WTC11 (cell line): ENCODE measurements at places on chromosomes 16 and 17.
A peak's percentile ranks its signal among the peaks of the same experiment; 100 is the strongest.

DNA sequence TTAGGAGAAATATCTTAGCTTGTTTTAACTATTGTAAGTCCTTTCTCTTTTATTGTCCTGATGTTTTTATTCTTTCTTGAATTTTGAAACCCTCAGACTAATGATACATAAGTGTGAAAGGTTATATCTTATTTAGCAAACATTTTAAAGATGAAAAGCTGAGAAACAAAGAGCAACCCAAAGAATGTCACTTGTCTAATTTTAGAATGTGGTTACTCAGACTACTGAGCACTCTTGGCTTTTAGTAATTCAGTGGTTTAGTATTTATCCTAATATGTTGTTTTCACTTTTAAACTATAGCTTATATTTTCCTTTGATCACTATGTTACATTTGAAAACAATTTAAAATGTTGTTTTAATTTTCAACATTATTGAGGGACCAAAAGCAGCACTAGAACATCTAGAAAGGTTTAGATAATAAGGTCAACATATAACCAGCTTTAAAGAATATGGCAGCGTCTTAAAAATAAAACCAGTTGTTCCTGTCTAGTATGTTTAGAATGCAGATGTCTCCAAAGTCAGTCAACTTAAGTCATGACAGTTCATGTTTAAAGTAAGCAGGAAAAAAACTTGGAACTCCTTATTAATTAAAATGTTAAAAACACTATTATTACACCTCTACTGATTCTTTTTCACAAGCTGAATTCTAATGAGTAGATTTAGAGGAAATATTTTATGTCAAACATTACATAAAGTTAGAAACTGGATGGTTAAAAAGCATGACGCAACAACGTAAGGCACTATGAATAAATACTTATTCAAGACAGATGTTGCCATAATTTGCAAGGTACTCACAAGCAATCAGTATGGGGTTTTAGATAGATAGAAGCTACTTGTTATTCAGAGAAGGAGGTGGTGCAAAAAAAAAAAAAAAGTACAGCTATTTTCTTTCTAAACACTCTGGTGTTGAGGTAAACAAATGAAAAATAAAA is 2.4 kb downstream of the MBTD1 start:
- DNase-seq, result no peak

DNA sequence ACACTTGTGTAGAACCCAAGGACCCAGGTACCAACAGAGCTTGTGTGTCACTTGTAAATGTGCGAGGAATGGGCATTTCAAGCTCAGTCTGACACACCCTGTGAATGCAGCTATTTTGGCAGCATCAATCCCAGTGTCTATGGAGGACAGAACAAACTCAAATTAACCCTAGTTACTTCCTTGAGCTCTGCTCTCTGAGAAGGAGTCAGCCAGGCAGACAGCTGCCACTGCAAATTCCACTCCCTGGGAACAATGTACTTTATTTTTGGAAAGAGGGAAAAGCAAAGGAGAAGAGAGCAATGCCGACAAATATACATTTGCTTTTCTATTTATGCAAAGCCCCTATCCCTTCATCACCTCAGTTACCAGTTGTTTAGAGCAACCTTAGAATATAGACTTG is 48.4 kb upstream of the NOG start:
- DNase-seq, result no peak

- no peak for DNase-seq
These were observed 4.7 kb upstream of the RPL13 start for GRCh38 chr16:89555780-89556179.

DNA sequence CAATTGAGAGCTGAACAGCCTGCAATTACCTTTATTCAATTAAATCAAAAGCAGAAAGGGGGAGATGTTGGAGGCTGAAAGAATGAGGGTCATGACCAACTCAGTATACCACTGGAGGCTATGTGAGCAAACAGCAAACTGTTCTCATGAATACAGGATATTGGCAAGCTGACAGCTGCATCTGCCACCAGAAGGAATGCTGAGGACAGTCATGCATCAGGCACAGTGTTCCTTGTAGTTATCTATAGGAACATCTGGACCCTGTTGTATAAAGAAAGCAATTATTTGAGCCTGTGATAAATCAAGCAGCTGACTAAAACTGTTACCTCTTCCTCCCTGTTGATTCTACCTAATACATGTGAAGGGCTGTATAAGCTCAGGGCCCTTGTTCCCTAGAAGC is 2064.6 kb downstream of the TP53TG3F start:
- DNase-seq, result no peak

DNA sequence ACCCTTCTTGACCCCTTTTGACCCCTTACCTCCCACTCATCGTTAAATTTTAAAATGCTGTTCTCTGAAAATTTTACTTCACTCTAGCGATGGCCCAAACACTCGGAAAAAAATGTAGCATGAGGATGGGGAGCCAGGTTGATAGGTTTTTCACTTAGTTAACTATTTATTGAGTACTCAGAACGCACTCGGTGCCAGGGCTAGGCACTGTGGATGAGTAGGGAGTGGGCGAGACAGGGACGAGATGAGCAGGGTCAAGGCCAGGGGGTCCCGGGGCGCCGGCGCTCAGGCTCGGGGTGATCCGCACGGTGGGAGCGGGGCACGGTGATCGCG is 392 bp downstream of the ZSCAN32 start:
- DNase-seq, result no peak

GRCh38 chr16:89700649-89701424 is 668 bp downstream of the SPATA2L start:
- DNase-seq, result peak; percentile 66

DNA sequence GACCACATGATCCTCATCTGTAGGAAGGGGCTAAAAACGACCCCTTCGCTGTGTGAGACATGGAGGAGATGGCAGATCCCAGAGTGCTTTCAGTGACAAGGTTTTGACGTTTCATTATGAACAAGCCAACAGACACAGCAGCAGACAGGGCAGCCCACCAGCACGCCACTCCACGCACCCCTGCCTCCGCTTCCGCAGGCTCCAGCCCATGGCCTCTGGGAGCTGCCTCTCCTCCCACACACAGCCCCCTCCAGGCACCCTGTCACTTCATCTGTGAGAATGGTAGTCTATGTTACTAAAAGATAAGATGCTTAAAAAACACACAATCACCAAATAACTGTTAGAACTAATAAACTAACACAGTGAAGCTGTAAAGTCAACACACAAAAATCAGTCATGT is 12.3 kb upstream of the ADCY7 start:
- DNase-seq, result no peak

- peak; percentile 93 for DNase-seq
These were observed 27.0 kb upstream of the NTN1 start for GRCh38 chr17:8994319-8994718.

- no peak for DNase-seq
These were observed 10.2 kb downstream of the CACNB1 start for GRCh38 chr17:39187152-39187830.

DNA sequence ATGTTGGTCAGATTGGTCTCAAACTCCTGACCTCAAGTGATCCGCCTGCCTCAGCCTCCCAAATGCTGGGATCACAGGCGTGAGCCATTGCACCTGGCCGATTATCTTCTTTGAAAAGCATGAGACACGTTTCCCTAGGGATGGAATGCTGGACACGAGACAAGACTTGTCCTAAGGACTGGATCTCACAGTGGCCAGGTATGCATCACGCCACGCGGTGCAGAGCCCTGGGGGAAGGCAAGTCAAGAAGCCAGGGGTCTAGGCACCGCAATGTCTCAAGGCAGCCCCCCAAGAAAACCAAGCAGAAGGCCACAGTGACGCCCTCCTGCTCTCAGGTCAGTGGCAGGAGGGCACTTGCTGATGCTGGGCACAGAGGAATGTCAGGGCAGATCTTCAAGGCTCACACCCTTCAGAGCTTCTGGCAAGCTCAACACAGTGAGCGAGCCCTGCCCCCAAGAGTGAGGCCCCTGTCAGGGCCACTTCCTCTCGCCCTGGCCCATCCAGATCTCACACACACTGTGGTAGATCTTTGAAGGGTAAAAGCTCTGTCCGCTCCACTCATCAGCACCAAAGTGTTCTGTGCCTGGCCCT is 134.7 kb downstream of the ZNF778 start:
- no peak for DNase-seq

GRCh38 chr16:51049276-51049675 is 101.8 kb downstream of the SALL1 start:
- no peak for DNase-seq

DNA sequence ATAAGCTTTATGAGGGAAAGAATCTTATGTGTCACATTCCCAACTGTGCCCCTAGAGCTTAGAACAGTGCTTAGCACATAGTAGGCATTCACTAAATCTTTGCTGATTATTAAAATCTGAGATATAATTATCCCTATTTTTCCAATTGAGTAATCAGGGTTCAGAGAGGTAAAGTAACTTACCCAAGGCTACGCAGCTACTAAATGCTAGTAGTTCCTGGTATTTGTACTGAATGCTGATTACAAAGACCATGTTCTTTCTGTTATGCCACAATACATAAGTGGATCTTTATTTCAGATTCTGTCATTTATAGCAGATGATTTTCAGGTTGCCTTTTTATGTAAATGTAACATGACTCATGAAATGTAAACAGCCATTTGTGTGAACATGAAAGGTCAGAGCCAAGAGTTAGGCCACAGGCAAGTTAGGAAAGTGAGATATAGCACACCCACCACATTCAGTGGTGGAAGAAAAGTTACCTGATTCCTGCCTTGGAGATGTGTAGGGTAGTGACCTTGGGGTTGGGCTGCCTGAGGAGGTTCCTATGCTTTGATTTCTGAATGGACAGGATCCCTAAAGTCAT is 77.2 kb downstream of the FTO start:
- DNase-seq, result no peak

GRCh38 chr16:65838001-65838400 is 528.5 kb upstream of the CDH5 start:
- no peak for DNase-seq

DNA sequence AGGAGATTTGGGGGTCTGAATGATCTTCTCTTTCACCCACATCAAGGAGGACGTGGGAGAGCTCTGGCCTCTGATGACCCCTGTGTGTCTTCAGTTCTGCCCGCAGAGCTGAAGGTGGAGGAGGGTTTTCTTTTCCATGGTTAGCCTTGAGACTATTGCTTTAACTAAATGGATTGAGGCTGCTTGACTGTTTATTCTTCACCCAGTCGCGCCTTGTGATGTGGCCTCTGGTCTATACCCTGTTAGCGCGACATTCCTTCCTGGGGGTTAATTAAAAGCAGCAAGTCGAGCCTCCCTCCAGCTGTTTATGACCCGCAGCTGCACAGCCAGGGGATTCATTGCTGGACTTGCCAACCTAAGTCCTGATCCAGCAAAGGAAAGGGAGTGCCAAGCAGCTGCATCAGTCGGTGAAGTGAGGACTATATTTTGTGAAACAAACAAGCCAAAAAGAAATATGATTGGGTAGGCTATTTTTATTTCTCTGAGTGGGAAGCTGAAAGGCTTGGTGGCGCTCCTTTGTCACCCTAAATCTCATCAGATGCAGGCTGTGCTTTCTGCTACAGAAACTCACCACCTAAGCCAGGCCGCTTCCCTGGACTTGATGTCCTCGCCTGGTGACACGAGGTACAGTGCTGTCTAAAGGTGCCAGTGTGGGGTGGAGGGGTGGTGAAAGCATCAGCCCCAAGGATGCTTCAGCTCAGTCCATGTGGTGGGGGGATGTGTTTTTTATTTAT is 11.0 kb upstream of the SEC14L1 start:
- no peak for DNase-seq

GRCh38 chr16:83554096-83554495 is 253.7 kb upstream of the HSBP1 start:
- no peak for DNase-seq

DNA sequence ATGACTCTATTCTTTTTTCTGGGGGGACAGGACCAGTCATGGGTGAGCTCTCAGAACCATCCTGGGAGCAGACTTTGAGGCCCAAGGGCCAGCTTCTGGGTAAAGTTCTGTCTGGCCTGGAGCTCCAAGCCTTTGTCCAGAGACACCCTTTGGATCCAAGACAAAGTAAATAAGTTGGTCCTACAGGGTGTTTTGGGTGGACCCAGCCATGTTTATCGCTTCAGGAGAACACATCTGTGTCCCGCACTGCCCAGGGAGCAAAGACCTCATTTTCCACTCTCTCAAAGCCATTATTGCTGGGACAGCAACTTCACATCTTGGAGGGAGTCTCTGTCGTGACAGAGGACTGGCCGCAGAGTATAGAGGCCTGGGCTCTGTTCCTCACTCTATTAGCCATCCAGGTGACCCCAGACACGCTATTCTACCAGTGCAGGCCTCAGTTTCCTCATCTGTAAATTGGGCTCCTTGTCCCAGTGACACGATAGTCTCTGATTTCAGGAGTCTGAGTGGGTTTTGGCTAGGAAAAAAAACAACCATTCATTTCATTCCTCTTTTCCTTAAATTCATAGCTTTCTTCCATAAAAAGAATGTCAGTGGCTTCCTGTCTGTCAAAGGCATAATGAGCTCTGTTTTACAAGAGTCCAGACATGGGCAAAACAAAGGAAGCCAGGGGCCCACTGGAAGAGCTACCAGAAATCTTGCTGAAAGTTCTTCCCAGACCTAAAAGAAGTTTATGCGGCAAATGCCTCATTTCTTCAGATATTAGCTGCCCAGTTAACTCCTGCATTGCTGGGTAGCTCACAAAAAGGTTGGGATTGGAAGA is 62.4 kb downstream of the PECAM1 start:
- DNase-seq, result no peak

GRCh38 chr16:58931436-58931835 is 197.3 kb upstream of the GOT2 start:
- DNase-seq, result no peak

- DNase-seq, result no peak
These were observed 585 bp downstream of the WRAP53 start for GRCh38 chr17:7688808-7689316.

DNA sequence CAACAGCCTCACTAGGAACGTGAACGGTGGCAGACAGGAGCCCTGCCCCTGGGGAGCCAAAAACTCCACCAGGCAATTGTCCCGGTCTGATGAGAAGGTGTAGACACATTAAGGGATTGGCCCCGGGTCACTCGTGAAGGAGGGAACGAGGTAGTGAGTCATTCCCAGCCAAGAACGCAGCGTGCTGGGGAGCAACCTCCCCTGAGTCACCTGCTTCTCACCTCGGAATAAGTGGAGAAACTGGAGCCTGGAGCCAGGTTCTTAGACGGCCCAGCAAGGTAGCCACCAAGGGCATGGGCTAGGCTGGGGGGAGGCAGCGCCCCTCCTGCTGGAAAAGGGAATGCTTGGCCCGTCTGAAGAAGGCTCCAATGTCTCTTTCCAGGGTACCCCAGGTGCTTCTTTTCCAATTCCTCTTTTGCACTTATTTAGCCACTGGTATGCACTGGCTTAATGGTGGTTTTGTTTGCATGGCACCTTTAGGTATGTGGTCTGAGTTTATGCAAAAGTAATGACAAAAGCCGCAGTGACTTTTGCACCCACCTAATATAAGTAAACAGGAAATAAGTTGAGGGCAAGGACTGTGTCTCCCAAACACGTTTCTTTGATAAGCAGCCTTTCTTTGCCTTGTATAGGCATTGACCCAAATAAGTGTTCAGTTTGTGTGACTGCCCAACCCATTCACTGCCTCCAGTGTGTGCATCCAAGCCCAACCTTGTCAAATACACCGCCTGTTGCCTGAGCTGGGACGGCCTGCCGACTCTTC is 1.8 kb upstream of the HELZ start:
- DNase-seq, result peak; percentile 50

DNA sequence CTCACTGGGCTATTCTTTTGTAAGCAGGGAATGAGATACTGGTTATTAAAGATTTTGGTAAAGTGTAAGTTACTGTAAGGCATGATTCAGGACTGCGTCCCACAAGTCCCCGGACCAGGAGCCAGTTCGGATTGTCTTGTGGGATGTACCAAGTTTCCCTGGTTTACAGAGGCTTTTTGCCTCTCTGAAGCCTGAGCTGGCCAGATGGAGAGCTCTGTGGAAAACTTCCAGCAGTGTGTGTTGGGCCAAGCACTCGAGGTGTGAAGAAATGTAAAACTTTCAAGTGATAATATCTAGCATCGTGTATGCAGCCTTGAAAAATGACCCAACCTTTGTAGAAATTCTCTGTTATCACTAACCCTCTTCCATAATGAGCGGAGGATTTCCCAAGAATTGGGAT is 2.4 kb downstream of the EPN2 start:
- no peak for DNase-seq
